GM19239 (cell line): ENCODE measurements at places on chromosomes 5 and 9.

DNA sequence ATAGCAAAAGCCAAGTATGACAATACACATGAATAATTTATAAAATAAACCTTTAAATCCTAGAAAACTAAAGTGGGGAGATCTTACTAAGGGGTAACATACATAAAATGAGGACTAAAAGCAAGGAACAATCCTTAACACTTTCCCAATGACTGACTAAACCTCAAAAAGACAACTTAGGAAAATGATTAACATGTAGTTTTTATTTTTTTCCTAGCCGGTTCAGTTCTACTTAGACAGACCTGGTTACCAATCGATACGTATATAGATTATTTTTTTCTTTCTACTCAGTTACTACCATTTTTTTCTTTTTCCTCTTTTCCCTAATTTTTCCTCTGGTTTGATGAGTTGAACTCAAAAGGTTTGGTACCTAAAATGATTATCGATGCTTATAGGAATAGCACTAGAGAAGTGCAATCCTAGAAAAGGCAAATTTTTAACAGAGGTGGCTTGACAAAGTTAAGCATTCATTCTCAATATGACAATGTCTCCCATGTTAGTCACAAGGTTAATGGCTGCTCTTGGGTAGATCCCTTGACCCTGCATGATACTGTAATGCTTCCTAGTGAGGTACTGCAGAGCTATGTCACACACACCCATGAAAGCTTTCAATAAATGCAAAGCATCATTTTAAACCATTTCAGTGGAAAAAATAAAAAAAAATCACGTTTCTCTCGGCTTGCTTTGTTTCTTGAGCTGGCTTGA, 41.5 kb downstream of the FBXO4 start:
- no peak for DNase-seq

- no peak for DNase-seq
Measured at GRCh38 chr9:127647451-127647850, 35.4 kb downstream of the STXBP1 start.

DNA sequence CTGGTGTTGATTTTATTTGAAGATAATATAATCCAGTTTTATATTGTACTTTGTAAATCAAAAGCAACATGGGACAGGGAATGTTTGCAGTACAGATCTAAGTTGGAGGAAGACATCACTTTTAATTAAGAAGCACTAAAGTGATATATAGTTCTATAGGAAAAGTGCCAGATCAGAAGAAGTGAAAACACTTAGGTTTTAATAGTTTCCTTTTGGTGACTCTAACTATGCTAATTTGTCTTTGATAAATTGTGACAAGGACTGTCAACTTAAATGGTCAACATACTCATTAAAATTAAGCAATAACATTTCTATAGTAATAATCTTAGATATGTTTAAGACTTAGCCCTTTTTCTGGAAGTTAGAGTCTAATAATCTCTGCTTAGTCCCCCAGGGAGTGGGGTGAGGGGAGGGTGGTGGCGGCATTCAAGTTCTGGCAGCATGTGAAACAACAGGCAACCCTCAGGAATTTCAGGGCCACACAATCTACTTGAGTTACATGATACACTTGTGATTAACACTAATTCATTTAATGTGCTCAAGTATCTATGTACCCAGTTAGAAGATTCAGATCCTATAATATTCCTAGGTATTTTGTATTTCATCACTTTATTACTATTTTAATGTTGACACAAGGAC, 1026.5 kb downstream of the NR2F1-AS1 start:
- DNase-seq = no peak

DNA sequence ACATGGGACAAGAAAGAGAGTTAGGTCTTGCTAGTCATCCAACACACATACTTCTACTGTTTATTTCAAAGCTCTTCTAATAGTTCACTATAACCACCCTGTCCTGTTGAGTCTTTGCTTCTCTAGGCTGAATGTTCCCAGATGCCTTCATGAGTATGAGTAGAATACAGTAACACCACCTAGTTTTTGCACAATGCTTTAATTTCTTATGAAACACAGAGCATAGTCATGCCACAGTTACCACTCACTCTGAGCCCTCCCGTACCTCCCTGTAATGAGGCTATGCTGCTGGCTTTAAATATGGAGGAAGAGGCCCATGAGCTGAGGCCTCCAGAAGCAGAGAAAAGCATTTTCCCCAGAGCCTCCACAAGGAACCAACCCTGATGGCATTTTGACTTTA, 75.0 kb upstream of the SLC1A3 start:
- no peak for DNase-seq

DNA sequence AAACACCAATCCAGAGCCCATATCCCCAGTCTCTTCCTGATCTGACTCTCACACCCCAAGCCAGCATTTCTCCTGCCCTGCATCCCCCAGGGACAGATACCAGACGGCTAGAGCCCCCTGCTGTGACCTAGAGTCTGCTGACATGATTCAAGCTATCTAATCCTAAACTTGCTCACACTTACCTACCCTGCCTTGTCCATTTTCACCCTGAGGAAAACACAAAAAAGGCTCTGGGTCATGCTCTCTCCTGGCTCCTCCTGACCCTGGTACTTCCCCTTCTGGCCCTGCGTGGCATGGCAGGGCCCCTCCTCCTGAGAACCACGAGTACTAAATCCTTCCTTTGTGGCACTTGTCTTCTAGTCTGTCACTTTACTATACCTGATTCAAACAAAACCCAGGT, 2.8 kb upstream of the ARRDC1 start:
- no peak for DNase-seq

DNA sequence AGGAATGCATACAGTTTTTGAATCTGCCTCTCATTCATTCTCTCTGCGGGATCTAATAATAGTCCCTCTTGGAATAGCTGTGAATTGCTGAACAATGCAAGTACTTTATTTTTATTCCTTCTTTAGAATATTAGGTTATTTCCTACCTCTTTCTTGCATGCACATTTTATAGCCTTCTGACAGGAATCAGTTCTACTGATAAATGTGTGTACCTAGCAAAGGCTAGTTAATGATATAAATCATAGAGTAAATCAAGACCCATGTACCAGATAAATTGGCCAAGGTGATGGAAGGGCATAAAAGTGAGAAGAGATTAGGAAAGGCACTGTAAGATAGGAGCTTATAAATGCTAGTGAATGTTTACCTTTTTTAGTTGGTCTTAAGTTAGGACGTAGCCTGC, 19.2 kb upstream of the UGCG start:
- no peak for DNase-seq

DNA sequence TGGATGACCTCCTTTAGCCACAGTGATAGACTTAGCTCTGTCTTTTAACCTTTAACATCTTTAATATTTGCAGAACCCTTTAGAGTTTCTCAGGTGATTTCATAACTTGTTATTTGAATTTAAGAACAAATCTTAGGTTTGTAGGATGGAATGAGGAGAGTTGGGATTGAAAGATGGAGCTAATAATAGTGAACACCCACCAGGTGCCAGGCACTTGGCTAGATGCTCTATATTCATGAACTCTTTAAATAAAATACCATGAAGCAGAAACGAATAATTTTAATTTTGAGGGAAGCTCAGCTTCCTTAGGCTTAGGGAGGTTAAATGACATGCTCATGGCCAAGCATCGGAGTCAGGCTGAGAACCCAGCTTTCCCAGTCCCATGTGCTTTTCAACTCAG, 19.4 kb upstream of the CARNMT1 start:
- DNase-seq = no peak

GRCh38 chr5:44943647-44944046, 134.9 kb downstream of the MRPS30 start:
- no peak for DNase-seq

DNA sequence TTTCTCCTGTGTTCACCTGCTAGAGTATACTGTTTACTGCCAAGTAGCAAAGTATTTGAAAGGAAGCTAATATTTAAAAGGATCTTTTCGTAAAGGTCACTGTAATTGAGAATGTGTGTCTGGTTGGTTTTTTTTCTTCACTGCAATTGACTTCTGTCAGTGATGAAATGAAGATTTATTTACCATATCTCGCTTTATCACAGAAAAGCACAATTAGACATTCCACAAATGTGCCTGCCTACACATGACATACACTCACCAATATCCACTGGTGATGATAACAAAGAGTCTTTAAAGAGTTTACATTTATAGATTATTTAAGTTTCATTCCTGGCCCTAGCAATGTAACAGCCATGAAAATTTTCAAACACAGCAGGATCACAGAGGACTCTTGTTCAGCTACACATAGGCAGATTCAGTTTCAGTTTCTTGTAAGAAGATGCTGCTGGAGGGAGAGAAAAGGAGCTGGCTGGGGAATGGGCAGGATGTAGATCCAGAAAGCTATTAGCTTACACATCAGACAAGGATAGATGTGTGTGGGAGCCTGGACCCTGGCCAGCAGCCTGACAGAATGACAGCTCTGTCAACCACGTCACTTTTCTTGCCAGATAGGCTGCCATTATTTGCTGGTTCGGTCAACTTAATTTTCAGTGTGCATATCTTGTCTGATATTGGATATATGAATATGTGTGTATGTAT, 104.0 kb downstream of the GDNF start:
- no peak for DNase-seq

- DNase-seq = no peak
Measured at GRCh38 chr5:124393584-124394379, 352.7 kb downstream of the ZNF608 start.

DNA sequence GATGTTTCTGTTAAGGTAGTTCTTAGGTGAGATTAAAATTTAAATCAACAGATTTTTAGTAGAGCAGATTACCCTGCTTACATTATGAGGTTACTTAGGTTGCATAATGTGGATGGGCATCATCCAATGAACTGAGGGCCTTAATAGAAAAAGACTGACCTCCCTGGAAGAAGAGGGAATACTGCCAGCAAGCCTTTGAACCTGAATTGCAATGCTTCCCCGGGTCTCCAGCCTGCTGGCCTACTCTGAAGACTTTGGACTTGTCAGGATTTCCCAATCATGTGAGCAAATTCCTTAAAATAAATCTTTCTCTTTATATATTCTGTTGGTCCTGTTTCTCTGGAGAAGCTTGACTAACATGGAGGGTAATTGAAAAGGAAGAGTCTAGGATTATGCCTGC, 542.1 kb upstream of the ARRDC3 start:
- DNase-seq = no peak

DNA sequence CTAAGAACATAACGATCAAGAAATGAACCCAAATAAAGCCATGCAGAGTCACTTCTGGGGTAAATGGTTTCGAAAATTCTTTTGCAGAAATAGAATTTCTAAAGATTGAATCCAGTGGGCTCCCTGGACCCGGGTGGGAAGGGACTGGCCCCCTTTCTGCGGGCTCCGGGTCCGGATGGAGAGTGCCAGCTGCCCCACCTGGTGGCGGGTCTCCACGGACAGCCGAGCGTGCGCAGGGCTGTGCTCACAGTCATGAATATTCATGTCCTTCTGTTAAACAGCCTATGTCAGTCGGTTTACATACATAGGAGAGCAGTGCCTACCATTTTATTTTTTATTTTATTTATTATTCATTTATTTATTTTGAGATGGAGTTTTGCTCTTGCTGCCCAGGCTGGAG, 4.7 kb upstream of the PPP1R26 start:
- DNase-seq = no peak

- DNase-seq = no peak
Measured at GRCh38 chr5:1442222-1443145, 2.8 kb downstream of the SLC6A3 start.

- DNase-seq = no peak
Measured at GRCh38 chr5:159518371-159518770, 188.1 kb upstream of the IL12B start.

DNA sequence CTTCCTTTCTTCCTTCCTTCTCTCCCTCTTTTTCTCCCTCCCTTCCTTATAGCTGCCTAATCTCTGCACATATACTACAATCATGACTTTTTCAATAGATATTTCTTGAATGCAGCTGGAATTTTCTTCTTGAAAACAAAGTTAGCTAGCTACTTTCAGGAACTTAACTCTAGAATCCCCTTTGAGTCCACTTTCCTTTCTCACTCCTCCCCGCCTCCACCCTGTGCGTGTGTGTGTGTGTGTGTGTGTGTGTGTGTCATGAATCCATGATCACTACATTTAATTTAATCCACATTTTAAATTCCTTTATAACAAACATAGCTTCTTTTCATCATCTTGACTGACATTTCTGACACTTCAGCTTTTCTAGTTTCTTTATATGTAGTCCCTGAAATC, 167.5 kb upstream of the KLF9 start:
- DNase-seq = no peak

DNA sequence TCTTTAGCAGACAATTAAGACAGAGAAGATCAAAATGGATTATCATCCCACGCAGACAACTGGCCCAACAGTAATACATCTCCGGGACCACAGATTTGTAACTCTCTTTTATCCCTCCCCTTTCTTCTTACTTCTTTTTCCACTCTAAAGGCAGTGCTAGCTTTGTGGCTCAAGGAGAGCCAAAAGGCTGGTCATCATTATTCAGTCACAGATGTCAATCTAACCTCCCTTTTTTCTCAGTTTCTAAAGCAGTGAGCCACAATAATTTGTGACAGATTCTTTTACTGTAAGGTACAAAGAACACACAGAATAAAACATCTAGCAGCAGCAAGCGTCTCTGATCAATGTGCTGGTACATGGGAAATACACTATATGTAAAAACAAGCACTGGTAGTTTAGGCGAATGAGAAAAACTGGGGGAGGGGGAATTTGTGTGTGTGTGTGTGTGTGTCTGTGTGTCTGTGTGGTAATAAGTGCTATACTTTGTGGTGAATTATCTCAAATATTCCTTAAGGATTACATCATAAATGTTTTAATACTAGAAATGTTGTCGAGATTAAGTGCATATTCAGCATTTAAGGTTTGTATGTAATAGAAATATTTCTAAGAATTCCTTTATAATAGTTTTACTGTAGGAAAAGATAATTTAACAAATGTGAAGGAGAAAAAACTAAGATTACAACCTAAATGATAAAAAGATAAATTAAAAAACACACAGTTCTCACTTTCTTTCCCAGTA, 140.2 kb downstream of the DENND1A start:
- DNase-seq = no peak
